ENCODE measurements at places on chromosomes 5 and 9.

DNA sequence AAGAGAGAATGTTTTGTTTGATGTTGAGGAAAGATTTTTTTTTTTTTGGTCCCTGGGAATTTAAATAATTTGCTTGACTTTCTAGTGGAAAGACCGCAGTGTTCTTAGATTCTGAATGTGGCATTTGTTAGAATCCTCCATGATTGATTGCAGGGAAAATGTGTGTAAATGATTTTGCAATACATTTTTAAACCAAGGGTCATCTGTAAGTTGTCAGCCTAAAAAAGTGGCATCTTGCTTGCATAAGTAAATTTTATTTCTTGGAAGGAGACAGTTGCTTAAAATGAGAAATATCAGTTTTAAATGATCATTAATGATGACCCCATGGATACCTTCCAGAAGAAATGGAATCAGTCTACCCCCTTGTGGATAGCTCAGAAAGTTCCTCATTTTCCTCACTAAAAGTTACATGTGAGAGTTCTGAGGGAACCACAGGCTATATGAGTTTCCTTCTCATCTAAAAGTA lies 105.1 kb upstream of the SLC25A48 start:
- DNase-seq = no peak

- no peak for DNase-seq
Observed at GRCh38 chr9:130940027-130940549, 1.0 kb upstream of the FIBCD1 start.

DNA sequence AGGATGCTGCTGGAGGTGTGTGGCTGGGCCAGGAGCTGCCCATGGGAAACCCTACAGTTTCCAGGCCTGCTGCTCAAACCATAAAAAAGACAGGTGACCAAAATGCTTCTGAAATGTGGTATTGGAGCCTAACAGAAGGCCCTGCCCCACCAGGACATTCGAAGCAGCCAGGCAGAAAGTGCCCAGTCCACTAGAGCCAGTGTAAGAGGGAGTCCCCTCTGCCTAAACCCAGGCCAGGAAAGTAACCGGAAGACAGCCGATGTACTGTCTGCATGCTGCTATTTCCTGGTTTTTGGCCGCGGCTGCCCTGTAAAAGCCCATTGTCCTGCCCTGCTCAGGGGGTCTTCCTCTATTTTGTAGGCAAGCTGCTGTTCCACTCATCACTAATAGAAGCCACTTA lies 150.7 kb upstream of the IRX2 start:
- no peak for DNase-seq

- no peak for DNase-seq
Observed at GRCh38 chr5:132422720-132423437, 53.4 kb downstream of the SLC22A5 start.

- DNase-seq = no peak
Observed at GRCh38 chr5:12245429-12245828, 341.2 kb upstream of the CTNND2 start.

- no peak for DNase-seq
Observed at GRCh38 chr9:113828221-113828620, 47.9 kb upstream of the ZNF618 start.

DNA sequence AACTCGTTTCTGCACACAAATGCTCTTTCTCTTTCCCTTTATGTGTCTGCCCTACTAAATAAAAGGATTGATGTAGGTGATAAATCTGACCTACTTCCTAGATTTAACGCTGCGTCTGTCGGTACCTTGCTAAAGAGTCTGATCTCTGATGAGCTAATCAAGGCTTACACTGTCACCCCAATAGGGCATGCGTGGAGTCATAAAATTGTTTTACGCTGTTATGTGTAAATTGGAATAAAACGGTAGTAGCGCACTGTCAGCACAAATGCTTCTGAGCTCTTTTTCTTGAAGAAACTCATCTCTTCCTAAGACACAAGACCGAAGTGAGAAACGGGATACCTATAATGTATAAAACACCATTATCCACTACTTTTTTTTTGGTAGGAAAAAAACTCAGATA lies 2106.3 kb upstream of the WWC1 start:
- no peak for DNase-seq

DNA sequence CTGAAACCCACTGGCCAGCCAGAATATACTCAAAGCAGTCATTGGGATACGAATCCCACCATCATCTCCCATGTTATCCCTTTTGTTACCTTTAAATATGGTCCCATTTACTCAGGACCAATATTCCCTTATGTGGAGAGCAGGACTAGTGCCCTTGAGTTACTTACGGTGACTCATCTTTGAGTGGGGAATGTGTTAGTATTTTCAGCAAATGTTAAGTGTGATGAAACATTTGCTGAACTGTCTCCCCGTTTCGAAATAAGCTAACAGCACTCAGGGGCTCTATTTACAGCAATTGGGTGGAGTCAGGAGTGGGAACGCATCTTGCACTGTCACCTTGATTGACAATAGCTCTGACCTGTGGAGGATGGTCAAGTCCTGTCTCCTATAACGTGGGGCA lies 67.4 kb downstream of the CTSL start:
- DNase-seq = peak; percentile 10

- DNase-seq = no peak
Observed at GRCh38 chr9:125202846-125203618, 2.7 kb downstream of the RABEPK start.

DNA sequence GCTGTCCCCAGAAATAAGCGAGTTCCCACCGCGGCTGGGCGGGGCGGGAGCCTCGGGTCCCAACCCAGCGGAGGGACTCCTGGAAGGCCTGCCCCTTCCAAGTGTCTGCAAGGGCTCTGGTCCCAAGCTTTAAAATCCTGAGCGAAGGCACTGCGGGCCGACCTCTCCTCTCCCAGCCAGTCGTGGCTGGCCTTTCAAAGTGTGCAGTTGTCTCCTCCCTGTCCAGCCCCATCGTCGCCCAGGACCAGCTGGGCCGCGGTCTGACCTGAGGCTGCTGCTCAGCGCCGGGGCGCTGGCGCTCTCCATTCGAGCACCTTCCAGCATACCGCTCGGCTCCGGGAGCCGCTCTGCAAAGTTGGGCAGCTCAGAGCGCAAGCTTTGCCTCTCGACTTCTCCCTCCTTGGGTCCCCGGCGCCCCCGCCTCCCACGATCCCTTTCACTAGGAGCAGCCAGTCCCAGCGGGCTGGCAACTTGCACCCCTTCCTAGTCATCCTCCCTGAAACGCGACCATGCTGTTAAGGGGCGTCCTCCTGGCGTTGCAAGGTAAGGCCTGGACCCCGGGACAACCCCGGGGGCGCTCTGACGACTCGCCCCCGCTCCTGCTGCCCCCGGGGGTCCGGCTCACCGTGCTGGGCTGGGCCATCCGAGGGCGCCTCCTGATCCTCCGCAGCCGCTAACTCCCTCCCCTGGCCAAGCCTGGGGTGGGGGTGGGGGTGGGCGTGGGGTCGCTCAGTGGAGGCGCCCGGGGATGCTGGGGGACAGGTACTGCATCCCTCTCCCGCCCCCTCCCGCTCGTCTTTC lies at the start of gene MAMDC2:
TSS of gene MAMDC2 (plus strand) at position 160 of the 801 bp plus-strand sequence. CDS start at position 510, 350 bp downstream.
- no peak for DNase-seq

DNA sequence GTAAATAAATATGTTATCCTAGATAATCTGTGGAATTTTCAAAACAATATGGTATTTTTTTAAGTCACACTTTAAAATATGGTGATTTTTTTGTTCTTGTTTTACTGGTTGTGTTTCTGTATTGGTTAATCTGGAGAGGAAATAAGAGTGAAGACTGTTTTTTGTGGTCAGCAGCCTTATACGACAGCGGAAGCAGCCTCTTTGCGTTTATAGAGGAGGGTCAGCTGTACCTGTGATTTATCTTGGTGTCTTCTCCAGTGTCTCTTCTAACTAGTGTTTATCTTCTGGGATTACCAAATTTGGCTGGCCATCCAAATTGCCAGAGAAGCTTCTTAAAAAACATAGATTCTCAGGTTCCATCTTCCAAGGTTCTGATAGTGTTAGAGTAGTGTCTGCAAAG lies 58.7 kb downstream of the ICE1 start:
- no peak for DNase-seq

- DNase-seq = no peak
Observed at GRCh38 chr9:33718987-33719386, 76.4 kb upstream of the PRSS3 start.

DNA sequence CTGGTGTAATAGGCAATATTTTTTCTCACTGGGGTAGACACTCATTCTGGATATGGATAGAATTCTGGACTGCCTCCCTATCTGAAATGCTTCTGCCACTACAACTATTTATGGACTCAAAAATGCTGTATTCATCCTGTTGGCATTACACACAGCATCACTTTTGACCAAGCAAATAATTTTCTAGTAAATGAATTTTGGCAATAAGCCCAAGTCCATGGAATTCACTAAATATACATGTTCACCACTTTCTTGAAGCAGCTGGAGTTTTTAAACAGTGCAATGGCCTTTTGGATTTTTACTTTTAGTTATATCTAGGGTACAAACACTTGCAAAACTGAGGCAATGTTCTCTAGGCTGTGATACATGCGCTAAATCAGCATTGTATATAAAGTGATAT lies 724.9 kb upstream of the EDIL3 start:
- no peak for DNase-seq

GRCh38 chr5:157113002-157113401 lies 4.2 kb upstream of the HAVCR2 start:
- DNase-seq = no peak

DNA sequence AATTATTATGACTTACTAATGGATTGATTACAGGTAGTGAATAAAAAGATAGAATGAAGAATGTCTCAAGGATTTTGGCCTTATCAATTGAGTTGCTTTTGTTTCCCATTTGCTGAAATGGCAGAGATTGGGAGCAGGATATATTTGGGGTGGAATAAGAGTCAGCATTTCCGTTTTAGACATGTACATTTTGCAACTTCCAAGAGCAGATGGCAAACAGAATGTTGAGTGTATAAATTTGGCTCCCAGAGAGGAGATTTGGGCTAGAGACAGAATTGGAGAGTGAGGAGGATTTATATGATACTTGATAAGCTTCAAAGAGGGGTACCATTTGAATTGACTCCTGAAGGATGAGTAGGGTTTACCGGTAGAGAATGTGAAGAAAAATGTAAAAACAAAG lies 437.9 kb upstream of the PAPPA start:
- DNase-seq = no peak

DNA sequence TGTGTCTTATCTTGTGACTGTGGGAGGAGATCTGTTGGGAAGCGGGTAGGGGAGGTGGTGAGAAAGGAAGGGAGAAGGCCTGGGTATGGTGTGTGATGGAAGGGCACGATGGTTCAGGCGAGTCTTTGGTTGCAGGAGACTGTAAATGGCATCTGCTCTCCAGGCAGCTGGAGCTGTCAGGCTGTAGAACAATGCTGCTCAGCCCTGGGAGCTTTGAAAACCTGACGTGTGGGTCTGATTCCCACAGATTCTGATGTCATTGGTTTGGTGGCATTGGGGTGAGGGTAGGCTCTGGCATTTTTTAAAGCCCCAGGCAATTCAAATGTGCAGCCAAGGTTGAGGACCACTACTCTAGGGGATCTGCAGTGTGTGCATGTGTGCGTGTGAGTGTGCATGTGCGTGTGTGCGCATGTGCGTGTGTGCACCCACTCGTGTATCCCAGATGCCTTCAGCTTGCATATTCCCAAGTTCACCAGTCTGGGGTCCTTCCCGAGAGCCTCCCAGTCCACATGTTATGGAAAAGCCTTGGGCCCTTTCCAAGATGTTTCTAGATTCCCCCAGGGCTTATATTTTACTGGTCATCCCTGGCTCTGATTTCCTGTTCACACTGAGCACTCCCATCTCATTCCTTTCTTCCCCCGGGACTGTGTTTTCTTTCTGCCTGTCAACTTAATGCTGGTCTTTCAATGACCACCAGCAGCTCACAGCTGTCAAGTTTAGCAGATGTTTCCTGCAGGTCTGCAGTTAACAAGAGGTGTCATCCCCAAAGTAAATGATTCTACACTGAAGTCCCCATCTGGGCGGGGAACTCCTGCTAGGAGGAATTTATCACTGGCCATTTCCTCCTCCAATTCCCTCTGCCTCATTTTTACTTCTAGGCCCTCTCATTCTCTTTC lies 34.0 kb downstream of the BOD1 start:
- DNase-seq = no peak

DNA sequence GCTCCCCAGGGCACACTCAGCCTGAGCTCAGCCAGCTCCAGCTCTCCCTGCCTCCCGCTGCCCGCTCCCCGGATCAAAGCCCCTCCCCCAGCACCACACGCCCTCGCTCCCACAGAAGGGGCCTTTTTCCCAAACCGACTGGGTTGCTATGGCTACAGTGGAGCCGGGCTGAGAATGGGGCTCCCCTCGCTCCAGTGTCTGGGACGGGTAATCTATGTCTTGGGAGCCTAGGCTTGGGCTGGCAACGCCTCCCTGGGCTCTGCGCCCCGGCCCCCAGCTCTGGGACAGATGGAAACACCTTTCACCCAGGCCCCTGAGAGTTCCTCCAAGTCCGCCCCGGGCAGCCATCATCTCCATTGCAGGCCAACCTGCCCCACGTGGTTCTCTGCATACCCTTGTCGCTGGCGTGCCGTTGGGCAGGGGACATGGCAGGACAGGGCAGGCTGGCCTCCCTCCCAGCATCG lies 29.6 kb downstream of the NOTCH1 start:
- DNase-seq = no peak

DNA sequence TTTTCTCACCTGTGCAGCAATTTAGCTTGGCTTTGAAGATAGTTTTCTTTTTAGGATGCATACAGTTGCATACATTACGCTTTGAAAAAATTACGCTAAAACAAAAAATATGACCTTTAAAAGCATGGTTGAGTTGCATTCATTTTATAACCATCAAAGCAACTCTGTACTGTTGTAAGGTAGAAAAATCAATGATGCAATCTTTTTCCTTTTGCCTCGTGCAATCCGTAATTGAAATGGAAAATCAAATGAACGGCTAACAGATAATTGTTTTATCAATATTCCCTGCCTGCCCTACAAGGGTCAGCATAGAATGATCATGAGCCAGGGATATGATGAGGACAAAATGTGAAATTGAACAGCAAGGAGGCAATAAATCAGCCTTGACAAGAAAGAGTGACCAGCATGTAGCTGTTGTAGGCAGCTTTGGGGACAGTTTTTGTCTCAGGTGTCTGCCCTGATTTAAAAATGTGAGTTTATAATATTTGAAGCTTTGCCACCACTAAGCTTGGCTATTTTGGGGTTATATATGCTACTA lies 98.2 kb downstream of the PBX3 start:
- DNase-seq = no peak

- DNase-seq = peak; percentile 17
Observed at GRCh38 chr5:150523472-150524350, 15.8 kb downstream of the NDST1 start.

- DNase-seq = no peak
Observed at GRCh38 chr5:10372726-10373709, 19.5 kb downstream of the MARCHF6 start.

GRCh38 chr9:95733741-95734666 lies 141.5 kb upstream of the ERCC6L2 start:
- DNase-seq = no peak

DNA sequence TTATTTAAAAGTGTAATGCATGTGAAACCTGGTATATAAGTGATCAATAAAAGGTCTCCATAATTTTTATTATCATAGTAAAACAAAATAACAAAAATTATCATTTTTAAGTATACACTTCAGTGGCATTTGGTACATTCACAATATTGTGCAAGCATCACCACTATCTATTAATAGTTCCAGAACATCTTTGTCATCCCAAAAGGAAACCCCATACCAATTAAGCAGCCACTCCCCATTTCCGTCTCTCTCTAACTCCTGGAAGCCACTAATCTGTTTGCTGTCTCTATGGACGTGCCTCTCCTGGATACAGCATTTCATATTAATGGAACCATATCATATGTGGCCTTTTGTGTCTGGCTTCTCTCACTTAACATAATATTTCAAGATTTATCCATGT lies 7.6 kb downstream of the OLFML2A start:
- DNase-seq = no peak
